ENCODE measurements at places on chromosomes 11 and 22.

DNA sequence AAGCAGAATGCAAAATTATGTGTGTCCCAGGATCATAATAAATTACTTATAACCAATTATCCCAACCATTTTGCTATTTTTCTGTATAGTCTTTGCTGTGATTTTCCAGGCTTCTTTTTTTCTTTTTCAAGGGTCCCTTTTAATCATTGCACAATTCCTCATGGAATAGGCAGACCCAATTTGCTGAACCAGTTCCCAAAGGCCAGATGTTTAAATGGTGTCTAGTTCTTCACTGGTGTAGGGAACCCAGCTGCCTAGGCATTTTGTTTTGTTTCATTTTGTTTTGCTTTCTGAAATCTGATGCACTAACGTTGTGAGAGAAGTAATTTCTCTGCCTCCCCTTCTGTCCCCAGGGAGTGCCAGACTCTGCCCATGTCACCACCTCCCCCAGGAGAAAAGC lies 60.4 kb downstream of the CHST1 start:
- no peak for DNase-seq

- peak; percentile 76 for DNase-seq
Measured at GRCh38 chr11:19344661-19345518, 104.1 kb upstream of the E2F8 start.

GRCh38 chr11:119584193-119585042 lies 144.6 kb downstream of the NECTIN1 start:
- DNase-seq, result no peak

DNA sequence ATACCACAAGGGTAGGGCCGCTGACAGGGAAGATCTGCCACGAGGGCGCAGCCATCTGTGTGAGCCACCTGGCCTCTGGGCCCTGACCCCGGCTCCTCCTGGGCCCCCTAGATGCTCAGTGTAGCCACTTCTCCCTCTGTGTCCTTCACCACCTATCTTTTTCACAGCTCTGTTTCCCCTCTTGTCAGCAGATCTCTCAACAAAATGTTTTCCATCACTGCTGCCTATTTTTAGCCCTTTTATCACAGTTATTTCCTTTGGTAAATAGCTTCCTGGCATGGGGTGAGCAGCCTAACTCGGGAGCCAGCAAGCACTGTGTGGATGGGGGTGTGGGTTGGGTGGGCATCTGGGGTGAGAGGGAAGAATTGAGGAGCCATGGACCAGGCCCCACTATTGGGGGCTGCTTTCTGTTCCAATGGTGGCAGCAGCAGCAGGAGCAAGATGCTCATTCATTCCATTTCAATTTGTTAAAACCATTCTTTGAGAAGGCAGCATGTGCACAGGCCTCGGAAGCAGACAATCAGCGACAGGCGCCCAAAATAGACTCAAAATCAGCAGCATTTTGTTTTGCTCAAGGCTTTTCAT lies 135.2 kb upstream of the NAV2 start:
- DNase-seq, result no peak

GRCh38 chr11:76336597-76336996 lies 44.3 kb downstream of the THAP12 start:
- DNase-seq, result no peak

- DNase-seq, result no peak
Measured at GRCh38 chr11:17814546-17814945, 80.0 kb downstream of the KCNC1 start.

DNA sequence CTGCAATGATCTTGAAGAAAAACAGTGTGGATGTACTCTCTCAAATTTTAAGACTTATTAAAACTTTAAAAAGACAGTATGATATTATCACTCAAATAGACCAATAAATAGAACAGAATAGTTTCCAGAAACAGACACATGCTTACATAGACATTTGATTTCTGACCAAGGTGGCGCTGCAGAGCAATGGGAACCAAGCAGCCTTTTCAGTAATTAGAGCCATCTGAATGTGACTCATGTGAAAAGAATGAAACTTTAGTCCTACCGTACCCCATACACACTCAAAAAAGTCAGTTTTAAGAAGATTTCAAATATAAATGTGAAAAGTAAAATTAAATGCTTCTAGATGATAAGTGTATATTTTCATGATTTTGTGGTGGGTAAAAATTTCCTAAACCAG lies 74.2 kb upstream of the MS4A8 start:
- DNase-seq, result no peak

GRCh38 chr11:37184326-37184725 lies 586.3 kb upstream of the RAG2 start:
- DNase-seq, result no peak

GRCh38 chr11:128893578-128894285 lies 2.6 kb downstream of the KCNJ5 start:
- DNase-seq, result no peak

DNA sequence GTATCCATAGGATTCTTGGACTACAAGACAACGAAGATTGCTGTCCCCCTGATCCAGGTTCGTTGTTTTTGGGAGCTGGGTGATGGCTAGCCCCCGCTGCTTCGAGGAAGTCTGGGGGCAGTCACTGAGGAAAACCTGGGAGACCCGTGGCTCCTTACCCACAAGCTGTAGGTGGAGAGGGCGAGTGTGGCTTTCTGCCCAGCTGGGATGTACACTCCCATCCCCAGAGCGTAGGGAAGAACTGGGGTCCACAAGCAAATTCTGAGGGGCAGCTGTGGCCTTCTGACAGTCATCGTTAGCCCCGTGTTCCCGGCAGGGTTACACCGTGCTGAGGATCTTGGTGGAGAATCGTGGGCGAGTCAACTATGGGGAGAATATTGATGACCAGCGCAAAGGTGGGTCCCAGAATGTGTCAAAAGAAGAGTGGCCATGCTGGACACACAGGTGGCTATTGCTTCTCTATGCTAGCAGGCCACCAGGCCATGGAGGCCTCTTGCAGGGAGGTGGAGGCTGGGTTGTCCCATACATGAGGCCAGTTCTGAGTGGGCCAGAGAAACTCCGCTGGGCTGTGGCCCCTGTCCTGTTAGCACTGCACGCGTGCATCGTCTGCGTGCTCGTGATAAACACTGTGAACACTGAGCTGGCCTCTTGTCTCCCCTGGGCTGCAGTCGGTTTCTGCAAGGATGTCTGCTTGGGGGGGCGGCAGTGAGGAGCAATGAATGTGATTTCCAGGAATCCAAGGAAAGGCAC lies 39.8 kb downstream of the GLB1L2 start:
- no peak for DNase-seq

DNA sequence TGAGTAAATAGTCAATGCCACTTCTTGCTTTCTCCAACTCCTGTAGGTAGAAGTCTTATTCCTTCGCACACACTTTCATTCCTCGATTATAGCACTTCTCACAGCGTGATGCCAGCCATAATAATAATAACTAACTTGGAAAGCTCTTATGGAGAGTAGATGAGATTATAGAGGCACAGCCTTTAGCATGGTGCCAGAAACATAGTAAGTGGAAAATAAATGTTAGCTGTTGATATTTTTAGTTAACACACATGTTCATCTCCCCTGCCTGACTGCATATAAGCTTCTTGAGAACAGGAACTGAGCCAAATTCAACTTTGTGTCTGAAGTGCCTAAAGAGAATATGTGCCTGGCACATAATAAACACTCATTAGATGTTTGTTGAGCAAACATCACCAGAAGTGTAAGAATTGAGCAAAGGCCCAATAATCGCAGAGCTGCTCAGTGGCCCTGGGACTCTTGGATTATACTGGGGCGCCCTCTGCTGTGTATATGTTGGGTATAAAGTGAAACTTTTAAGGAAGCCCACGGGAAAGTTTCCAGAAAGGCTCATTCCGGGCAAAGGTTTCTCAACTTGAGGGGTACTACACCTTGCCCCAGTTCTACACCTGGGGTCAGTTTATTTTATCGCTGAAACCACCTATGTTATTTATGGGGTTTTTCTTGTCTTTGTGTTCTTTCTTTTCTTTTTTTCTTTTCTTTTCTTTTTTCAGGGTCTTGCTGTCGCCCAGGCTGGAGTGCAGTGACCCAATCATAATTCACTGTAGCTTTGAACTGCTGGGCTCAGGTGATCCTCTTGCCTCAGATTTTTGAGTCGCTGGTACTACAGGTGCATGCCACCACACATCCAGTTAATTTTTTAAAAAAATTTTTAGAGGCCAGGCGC lies 22.3 kb downstream of the SLN start:
- peak; percentile 58 for DNase-seq

All from GM13977 (cell line).